ENCODE measurements at places on chromosomes 12 and 14.

DNA sequence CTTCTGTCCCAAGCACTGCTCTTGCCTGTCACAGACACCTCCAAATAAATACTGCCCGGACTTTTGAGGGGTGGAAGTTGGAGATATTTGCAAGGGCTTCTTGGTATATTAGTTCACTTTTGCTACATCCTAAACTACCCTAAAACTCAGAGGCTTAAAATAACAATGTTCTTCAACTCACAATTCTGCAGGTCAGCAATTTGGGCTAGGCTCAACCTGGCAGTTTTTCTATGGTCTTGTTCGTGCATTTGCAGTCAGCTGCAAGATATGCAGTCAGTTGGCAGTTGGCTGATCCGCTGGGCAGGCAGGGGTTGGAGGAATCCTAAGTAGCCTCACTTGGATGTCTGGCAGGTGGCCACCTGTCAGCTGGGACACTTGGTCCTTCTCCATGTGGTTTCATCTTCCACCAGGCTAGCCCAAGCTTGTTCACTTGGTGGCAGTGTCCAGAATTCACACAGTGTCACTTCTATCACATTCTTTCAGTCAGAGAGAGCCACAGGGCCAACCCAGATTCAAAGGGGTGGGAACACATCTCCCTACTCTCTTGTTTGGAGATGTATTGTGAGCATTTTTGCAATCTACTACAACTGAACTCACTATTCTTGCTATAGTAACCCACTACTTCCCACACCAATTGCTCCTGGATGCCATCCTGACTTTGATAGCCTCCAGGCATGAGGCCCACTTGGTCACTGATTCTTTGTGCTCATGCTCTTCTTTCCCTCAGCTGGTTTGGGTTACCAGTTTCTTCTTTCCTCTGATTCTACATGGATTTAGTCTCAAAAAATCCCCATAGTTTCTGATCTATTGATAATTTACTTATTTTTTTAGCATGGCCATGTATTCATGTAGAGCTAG, 27.8 kb upstream of the CAPRIN2 start:
- DNase-seq, result no peak

- no peak for DNase-seq
Observed at GRCh38 chr12:126248871-126249403, 1183.7 kb downstream of the AACS start.

GRCh38 chr14:100065942-100066574, 836 bp downstream of the EVL start:
- DNase-seq, result peak; percentile 37

DNA sequence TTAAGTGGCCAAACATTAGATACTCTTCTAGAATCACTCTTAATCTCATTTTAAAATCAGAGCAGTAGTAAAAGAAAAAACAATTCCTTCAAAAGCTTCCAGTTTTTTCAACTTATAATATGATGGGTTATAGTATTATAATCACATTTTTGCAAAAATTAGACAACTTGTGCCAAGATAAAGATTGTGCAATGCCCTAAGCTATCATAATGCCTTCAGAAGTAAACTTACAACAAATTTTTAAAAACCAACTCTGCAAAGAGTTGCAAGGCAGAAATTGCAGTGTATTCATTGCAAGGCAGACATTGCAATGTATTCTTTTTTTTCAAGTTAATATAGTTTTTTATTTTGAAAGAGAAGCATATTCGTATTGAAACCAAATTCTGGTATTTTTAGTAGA, 47.2 kb upstream of the KITLG start:
- no peak for DNase-seq

- DNase-seq, result no peak
Observed at GRCh38 chr12:67601126-67601525, 47.4 kb upstream of the DYRK2 start.

GRCh38 chr12:115203701-115204100, 519.7 kb upstream of the TBX3 start:
- DNase-seq, result peak; percentile 83

DNA sequence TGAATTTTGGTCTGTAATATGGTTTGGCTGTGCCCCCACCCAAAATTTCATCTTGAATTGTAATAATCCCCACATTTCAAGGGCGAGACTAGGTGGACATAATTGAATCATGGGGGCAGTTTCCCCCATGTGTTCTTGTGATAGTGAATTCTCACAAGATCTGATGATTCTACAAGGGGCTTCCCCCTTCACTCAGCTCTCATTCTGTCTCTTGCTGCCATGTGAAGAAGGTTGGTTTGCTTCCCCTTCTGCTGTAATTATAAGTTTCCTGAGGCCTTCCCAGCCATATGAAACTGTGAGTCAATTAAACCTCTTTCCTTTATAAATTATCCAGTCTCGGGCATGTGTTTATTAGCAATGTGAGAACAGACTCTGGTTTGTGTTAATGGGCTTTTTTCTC, 5.9 kb downstream of the LRRC9 start:
- no peak for DNase-seq

GRCh38 chr12:52279422-52280318, 5.2 kb downstream of the KRT86 start:
- DNase-seq, result no peak
